GOT3 (cell line): ENCODE measurements at places on chromosomes 12 and 14.

DNA sequence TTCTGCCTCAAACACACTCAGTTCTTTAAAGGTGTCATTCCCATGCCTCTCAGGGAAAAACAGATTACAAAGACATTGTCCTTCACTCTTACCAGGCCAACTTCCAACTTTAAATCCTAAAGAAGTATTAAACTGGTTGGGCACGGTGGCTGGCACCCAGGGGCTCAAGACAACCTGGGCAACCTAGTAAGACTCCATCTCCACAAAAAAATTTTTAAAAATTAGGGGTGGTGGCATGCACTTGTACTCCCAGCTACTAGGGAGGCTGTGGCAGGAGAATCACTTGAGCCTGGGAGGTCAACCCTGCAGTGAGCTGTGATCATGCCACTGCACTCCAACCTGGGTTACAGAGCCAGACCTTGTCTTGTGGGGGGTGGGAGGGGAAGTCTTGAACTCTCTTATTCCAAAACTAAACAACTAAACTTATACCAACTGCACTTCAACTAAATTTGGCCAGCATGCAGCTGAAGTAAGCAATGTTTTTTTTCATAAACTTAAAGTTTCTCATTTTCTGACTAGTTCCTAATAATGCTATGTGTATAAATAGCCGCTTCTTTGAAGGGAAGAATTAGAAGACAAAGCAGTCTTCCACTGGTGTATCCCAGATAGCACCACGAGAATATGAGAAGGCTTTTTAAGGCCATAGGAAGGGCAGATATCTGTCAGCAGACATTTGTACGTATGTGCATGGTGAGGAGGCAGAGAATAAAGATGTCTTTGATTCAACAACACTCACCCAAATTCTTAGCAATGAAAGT lies 2.4 kb downstream of the SLC11A2 start:
- no peak for DNase-seq

GRCh38 chr12:126084480-126084879 lies 1019.2 kb downstream of the AACS start:
- DNase-seq, result no peak

GRCh38 chr14:51663783-51664326 lies 12.1 kb downstream of the FRMD6 start:
- DNase-seq, result no peak

DNA sequence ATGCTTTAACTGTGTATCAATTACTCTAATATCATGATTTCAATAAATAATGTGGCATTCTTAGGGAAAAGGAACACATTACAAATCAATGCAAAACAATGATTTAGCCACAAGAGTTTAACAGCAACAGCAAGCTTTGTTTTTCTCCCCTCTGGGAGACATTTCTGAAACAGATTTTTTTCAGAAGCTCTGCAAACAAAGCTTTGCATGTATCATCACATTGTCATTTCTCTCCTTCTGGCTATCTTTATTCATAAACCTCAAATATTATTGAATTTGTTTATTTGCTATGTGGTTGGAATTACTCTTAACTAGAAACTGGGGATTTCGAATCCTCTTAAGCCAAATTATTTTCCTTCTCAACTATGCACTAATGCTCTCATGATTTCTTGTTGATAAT lies 278.4 kb upstream of the ATXN7L3B start:
- no peak for DNase-seq

- no peak for DNase-seq
Observed at GRCh38 chr14:74693191-74693590, 19.7 kb downstream of the AREL1 start.

DNA sequence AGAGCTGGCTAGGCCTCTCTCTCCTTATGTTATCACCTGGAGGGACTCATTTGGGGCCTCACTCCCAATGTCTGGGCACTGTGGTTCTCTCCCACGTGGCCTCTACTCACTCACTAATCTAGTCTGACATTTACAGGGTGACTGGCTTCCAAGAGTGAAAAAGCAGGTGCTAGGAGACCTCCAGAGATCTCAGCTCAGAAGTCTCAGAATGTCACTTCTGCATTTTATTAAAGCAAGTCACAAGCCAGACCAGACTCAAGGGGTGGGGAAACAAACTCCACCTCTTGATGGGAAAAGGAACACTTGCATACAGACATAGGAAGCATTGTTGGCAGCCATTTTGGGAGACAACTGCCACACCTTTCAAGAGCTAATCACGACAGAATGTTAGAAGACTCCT lies 175.9 kb downstream of the MON2 start:
- DNase-seq, result no peak

DNA sequence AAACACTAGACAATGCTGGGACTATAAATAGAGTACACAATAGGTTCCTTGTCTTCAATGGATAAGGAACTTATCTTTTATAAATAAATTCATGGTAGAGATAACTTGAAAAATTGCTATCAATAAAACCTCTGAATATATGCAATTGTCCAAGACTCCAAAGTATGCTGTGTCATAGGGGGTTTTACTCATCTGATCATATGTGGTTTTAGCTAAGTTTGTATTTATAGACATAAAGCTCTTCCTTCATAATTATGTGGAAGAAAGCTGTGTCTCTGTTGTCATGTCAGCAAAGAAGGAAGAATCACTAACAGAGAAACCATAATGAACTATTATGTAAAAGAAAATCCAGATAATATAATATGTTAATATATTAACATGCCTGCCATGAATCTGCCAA lies 111.5 kb upstream of the ATXN7L3B start:
- DNase-seq, result no peak

DNA sequence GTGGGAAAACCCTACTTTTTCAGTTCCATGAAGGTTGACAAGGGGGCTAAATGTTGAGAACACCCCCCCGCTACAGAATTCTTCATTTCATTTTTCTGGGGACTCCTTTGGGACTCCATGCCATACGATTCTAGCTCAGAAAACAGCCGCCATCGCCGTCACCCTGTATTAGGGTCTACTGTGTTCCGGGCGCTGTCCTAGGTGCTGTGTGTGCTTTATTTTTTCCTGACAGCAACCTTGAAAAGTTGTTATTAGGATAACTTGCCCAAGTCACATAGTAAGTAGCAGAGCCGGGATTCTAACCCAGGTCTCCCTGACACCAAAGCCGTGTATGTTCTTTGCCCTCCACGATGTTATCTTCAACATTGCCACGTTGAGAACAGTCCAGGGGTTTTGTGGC lies 55.1 kb downstream of the IQSEC3 start:
- no peak for DNase-seq

DNA sequence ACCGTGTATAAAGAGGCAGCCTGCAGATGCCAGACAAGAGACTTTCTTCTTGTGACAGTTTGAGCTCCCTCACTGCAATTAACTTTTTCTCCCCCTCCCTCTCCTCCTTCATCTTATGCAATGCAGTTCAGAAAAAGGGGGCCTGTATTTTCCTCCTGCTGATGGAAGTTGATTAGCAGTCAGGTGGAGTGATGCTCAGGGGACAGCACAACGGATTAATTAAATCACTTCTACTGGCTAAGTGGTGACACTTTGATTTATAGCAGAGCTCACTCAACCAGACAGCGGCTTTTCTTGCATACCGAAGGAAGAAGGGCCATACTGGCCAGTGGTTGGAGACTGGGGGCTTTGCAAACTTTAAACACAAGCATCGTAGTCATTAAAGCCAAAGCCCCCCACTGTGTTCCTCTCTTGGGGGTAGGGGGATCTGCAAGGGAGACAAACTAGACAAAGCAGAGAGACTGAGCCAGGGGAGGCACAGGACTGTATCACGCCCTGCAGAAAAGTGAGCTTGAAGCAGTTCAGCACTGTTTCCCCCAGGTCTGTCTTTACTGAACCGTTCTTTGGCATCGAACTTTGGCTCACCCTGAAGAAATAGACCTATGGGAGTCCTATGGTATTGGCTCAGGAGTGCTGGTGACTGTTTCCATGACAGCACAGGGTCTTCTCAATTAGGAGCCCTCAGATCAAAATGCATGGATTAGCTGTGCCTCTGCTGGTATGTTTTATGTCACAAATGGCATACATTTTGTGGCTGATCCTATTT lies 47.7 kb downstream of the SPRING1 start:
- no peak for DNase-seq

DNA sequence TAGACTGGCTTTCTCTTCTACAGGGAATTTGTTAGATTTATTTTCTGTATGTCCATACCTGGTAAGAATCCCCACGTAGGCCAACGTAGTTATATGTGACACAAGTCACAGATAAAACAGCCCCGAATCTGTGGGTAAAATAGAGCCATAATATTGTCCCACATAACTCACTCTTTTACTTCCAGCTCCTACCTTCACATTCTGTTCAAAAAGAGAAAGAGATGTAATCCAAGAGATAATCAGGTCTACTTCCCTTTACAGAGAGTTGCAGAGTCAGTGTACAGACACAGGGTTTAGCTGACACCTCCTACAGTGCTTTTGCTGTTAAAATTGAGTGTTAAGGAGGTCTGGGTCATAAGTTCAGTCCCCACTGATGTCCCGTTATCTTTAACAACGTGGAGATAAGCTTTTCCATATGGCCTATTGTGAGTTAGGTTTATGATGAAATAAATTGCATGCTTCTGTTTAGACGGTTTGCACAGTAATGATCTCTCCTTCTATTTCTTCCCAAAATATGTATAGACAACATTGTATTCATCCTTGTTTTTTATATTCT lies 446.5 kb downstream of the ADAMTS20 start:
- DNase-seq, result no peak

- no peak for DNase-seq
Observed at GRCh38 chr12:80979816-80980215, 42.1 kb upstream of the LIN7A start.

- DNase-seq, result no peak
Observed at GRCh38 chr14:104935955-104936354, 11.3 kb downstream of the PLD4 start.

GRCh38 chr14:68367536-68367935 lies 425.3 kb downstream of the ZFP36L1 start:
- no peak for DNase-seq

DNA sequence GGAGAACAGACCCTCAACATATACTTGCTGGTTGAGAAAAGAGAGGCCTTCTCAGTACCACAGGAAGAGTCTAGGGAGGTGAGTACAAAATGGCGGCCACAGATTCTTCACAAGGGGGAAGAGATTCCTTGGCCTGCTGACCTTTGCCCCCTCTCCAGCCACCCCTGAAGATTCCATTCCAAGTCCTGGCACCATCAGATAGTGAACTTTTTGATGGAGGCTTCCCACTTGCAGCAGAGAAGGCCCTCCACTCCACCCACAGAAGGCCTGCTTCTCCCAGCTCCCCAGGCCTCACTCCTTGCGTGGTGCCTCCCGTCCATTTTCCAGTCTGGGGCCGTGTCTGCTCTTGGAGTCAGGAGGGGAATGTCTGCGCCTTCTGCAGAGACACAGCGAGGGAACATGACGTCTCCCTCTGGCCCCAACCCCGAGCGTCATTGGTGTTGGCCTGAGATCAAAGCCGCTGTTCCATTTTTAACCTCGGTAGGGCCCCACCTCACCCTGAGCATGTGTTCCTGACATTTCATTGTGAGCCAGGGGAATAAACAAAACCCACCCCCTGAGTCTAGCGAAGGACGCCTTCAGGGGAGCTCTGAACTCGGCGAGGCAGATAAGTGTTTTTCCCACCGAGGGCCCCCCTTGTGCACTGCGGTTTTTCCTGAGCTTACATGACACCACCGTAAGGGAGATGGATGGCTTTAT lies 268.7 kb upstream of the TBX3 start:
- no peak for DNase-seq

- DNase-seq, result no peak
Observed at GRCh38 chr12:91023326-91024004, 18.7 kb upstream of the EPYC start.

GRCh38 chr12:16389594-16389993 lies 42.1 kb downstream of the MGST1 start:
- DNase-seq, result no peak

DNA sequence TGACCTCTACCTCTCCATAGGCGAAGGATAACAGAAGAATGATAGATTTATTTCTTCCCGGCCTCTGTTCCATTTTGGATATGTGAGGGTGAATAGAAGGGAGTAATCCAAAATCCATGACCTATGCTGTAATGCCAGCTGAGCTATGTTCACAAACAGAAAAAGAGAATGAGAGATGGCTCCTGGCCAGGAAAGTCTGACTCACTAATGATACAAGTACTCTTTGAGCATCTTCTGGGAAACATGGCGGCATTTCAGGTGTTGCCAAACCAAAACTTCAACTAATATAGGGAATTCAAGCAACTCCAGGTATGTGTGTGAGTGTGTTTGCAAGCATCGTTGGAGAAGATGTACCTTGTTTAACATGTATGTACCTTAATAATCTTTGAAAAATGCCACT lies 55.1 kb downstream of the MED13L start:
- no peak for DNase-seq

DNA sequence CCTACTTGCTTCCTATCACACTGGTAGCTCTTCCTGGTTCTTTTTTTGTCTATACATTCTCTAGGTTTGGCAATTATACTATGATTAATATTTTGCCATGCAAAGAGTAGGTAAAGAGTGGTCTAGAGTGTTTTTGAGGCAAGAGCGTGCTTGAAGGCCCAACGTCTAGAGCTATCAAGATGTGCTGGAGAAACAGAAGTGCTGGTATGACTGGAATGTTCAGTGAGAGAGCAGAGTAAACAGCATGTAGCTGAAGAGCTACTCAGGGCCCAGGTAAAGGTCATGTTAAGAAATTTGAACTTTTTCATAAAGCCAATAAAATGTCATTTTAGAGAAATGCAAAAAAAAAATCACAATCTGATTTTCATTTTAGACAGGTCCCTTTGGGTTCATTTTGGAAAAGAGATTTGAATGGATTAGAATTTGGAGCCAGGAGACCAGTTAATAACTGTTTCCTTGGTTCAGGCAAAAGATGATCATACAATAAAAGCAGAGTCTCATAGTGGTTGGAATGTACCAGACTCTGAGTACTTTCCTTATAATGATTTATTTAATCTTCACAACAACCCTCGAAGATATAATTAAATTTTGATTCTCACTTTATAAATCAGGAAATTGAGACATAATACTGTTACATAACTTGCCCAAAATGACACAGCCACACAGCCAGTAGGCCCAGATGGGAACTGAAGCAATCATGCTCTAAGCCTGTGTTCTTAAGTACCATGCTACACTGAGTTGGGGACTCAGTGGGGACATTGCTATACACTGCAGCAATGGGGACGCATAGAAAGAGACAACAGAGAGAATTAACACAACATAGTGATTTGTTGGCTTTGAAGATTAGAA lies 350.1 kb downstream of the NELL2 start:
- DNase-seq, result no peak

GRCh38 chr14:34135492-34135891 lies 184.6 kb upstream of the EGLN3 start:
- DNase-seq, result no peak

DNA sequence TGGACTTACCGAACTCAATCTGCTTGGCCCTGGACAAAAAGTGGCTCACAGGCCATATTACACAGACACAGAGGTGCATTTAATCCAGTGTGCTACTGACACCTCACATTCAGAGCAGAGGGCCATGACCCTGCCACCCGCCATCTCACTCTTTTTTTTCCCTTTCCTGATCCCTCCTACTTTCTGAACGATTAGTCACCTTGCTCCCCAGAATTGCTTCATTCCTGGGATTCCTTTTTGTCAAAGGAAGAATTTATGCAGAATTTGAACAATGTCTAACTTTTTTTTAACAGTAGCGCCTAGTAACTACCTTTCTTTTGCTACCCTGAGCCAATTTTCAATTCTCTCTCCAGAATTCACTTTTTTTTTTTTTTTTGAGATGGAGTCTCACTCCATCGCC lies 4.6 kb downstream of the PKP2 start:
- no peak for DNase-seq

GRCh38 chr12:2970744-2971143 lies 11.5 kb downstream of the TEAD4 start:
- DNase-seq, result no peak

- no peak for DNase-seq
Observed at GRCh38 chr14:58969951-58970751, 218.3 kb upstream of the DAAM1 start.

GRCh38 chr14:77565289-77565993 lies 51.0 kb downstream of the SPTLC2 start:
- DNase-seq, result no peak
